Kidney capillary endothelial cell (primary cell): ENCODE measurements at places on chromosomes 4 and X.

DNA sequence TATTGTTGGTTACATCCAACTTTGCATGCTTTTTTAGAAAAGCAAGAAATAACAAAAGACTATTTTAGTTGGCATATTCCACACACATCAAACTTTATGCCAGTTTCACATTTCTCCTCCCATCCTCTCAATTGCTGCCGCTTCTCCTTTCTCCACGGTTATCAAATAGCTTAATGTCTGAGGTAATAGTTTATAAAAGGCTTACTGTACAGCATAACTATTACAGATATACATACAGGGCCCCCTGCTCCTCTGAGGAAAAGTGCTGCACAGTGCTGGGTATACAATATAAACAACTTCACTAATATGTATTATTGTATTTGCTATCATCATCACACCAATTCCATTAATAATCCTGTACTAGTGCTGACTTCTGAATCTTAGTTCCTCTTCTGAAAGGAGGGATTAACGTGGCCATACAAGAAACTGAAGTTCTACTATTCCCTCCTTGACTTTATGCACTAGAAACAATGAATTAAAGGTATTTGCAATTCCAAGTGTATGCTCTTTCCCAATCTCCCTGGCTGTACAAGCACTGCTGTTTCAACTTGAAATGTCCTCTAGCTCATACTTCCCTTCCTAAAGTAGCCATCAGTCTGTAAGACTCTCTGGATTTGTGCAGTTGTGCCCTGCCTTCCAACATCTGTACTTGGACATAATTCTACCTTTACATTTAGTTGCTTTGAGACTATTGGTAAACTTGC lies 2.5 kb downstream of the CCNI start:
- no peak for DNase-seq

- peak; percentile 41 for DNase-seq
These were observed 32.5 kb upstream of the TLR2 start for GRCh38 chr4:153651587-153651986.

- DNase-seq: no peak
These were observed 1984.3 kb upstream of the IGFBP7 start for GRCh38 chr4:59094505-59094904.

DNA sequence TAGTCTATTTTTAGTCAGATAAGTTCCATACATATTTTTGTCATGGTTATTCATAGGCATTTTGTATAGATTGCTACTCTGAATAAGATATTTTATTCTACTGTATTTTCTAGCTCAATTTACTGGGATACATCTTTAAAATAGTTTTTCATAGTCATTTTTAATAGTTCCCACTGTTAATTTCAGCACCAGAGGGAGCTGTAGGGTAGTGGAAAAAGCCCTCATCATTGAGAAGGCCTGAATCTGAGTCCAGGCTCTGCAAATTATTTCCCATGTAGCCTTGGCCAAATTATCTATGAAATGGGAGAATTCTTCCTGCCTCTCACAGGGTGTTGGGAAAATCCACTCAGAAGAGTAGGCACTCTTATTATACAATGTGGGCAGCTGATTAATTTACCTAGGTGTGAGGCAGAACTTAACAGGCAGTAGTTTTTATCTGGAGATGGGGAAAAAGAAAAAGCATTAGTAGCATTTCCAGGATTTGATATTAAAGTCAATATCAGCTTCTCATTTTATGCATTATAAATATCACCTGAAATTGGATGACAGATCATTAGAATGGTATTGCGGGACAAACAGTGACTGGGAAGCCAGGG lies 102.9 kb upstream of the PAQR3 start:
- DNase-seq: peak; percentile 18

GRCh38 chr4:183961795-183962194 lies 56.7 kb downstream of the STOX2 start:
- no peak for DNase-seq

- no peak for DNase-seq
These were observed 48.8 kb downstream of the DKK2 start for GRCh38 chr4:106987311-106987710.

DNA sequence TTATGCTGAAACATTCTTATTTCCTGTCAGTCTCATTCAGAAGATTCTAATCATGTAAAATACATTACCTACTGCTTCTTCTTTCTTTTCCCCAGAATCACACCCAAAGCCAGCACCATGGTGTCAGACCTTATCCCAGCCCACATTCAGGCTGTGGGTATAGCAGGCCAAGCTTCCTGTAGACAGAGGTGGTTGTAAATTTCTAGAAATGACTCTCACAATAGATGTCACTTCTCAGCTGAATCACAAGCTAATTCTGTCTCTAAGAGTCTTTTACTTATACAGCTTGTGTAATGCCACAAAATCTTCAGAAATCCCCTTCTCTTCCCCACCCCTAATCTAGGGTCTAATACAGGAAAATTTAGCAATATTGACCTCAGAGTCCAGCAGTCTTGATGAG lies 239.6 kb downstream of the PARM1 start:
- no peak for DNase-seq

GRCh38 chr4:151786158-151786495 lies 25.3 kb upstream of the GATB start:
- no peak for DNase-seq

GRCh38 chr4:188433741-188434315 lies 294.6 kb downstream of the TRIML1 start:
- no peak for DNase-seq

DNA sequence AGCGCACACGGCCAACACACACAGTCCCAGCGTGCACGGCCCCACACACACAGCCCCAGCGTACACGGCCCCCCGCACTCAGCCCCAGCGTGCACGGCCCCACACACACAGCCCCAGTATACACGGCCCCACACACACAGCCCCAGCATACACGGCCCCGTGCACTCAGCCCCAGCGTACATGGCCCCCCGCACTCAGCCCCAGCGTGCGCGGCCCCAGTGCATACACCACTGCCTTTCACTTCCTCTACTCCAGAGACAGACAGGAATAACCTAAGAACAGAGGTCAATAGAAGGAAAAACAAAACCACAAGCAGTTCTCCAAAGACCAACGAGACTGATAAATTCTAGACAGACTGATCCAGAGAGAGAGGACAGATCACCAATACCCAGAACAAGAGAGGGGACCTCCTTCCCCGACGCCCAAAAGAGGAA lies 17.1 kb downstream of the GAK start:
- no peak for DNase-seq

DNA sequence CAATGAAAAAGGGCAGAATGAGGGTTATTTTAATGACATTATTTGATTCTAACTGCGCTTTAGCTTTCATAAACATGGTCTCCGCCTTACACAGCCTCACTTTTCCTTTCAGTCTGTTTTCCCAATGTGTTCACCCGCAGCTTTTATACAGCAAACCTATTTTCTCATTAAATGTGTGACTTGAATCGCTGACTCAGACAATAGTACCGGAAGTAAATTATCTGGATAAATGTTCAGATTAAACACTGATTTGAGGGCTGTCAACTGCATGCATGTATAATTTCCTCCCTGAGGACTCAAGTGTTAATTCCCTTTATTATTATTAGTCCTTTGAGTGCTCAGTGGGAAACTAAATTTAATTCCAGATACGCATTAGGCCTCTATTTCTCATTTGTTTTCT lies 117.3 kb downstream of the FAM133A start:
- no peak for DNase-seq

DNA sequence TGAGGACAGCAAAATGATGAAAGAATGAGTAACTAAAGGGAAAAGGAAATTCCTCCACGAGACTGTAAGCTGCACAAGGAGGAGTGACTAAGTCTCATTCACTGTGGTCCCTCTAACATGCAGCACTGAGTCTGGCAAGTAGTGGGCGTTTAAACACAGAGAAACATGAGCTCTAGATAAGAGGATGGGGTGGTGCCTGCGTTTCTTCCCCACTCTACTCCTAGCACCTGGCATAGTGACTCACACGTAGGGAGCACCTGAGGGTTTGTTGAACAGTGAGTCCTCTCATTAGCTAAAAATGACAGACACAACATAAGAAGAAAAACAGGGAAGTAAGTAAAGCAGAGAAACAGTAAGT lies 105.8 kb upstream of the CBR4 start:
- DNase-seq: peak; percentile 52
